ENCODE measurements at places on chromosomes 7 and 10.

DNA sequence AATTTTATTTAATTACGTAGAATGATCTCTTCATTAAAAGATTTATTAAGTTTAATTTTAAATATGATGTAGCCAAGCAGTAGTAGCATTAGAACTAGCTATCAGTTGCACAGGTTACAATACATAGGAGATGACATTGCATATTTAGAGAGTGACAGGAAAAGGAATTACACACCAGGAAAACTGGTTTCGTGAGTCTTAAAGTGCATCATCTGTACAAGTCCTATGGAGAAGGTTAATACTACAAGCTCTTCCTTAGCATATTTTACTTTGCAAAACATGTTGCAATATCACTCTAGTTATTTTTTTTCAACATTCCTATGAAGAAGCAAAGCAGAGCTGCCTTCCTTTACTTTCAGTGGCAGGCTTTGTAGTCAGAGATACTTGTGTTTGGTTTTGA, 20.2 kb upstream of the SEM1 start:
- DNase-seq: no peak

DNA sequence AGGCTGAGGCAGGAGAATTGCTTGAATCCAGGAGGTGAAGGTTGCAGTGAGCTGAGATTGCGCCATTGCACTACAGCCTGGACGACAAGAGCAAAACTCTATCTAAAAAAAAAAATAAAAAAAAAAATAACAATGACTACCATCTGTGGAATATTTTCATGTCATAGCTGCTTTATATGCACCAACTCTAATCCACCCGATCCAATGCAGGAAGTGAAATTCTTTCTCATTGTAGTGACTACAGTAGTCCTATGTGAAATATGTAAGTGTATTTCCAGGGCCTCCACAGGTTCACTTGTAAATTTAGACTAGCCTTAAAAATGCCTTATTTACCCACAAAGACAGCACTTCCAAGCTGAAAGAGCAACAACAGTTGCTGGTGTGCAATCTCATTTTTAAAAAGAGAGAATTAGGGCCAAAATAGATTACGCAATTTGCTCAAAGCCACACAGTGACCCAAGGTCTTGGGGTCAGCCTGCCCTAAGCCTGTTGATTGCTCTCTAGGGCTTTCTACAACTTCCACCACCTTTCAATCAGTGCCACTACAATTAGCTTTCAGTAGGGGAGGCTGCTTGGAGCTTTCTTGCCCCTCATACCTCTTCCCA, 25.8 kb upstream of the EGFR start:
- DNase-seq: no peak

DNA sequence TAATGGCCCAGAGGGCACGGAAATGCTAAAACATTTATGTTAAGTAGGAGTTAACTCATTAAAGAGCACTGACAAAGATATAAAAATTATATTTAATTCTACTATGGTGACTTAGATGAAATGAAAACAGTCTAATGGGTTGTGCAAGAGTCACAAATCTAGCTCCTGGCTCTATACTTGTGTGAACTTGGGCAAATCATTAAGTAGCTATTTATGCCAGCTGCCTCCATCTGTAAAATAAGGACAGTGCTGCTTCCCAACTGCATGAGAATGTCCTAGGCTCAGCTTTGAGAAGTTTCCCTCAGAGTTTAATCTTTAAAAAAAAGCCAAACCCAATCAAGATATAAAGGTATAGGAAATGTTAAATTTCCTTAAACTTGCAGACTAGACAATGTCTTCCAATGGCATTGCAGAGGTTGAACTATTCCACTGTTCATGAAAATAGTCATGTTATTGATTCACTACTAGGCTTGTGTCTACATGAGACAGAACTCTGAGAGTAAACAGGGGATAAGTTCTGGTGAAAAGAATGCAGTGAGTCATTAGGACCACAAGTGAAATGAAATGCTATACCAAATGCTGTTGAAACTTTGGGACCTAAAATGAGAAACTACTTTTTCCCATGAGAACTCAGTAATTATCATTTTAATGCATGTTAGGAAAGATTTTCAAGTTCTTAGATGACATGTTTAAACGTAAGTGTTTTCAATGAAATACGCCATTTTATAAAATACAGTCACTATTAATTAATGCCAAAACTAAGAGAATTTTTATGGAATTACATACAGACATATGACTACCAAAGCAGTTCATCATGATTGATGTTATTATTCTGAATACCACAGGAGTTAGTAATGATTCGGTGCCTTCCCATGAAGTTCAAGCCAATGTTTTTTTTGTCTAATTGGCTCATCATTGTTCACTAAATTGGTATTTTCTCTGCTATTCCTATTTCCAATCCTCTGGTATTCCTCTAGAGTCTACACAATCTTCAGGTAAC, 84.2 kb downstream of the CDK6 start:
- DNase-seq: no peak

GRCh38 chr10:68261132-68261856, 29.4 kb upstream of the ATOH7 start:
- peak; percentile 12 for DNase-seq

GRCh38 chr10:100890673-100891317, 22.0 kb upstream of the SLF2 start:
- no peak for DNase-seq

DNA sequence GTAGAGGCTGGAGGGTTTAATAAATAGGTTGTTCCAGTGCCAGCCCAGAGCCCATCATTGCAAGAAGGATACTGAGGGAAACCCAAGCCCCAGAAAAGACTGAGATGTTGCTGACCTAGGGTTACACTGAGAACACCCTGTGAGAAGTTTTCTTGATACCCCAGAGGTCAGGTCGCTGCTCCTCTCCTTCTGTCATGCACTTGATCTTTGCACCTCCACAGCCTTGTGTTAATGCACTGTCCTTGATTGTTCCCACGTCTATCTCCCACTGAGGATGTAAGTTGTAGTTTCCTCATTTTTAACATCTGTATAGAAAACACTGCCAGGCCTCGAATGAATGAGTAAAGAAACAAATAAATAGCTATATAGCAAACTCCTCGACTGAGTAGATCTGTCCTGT, 195.3 kb upstream of the AHR start:
- DNase-seq: no peak

DNA sequence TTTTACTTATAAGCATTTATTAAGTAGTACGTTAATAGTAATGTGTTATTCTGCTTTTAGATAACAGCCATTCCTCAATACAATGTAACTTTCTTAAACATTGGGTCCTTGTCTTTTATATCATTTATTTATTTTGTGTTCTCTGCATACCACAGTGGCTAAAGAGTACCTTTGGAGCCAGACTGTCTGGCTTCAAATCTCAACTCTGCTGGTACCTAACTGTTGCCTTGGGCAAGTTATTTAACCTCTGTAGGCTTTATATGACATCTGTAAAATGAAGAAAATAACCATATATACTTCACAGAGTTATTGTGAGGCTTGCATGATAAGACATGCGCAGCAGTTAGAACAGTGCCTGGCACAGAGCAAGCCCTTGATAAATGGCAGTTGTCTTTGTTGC, 397.6 kb downstream of the MDFIC start:
- DNase-seq: no peak

DNA sequence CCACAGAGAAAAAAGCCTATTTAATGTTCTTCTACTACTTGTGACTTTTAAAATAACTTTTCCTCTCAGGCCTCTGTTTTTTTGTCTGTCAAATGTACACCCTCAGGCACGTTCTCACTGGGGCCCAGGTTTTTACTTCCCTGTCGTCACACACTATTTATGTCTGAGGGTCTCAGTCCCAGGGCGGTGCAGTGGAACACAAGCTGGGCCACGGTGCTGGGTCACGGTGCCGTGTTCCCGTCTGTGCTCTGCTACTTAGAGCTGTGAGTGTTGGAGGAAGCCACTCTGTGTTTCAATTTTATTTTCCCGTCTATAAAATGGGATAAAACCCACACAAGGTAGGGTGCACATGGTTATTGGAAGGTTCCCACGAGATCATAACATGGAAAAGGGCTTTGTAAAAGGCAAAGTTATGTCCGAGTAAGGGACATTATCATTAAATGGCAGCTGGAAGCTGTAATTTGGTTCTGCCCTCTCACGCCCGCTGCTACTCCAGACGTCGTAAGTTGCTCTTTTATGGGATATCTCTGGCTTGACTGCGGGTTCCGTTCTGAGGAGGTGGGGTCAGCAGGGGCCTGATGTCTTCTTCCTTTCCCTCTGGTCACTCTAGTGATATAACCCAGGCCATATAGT, 25.2 kb downstream of the ZNF775 start:
- DNase-seq: no peak

DNA sequence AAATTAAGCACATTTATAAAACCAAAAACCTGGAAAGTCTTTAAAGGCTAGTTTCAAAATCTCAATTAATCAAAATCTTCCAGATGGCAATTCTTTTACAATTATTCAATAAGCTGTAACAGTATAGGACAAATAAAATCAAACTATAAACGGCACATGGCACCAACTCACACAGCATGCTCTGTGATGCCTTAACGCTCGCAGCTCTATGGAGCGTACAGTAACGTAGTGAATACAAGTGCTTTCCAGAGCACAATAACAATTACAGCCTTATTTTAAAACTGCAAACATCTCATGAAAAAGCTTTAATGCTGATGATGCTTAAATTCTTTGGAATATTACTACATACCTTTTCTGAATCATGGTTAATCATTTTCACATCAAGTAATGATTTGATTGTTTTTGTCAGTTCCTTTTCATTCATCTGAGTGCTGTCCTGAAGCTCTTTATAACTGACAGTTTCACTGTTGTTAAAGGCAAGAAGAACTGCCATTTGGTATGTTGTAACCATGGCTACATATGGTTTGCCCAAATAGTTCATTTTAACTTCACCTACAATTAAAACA, 74.2 kb downstream of the CUL2 start:
- no peak for DNase-seq

- no peak for DNase-seq
Observed at GRCh38 chr7:23759671-23760391, 49.8 kb downstream of the STK31 start.

GRCh38 chr10:56240471-56240870, 120.6 kb downstream of the ZWINT start:
- no peak for DNase-seq

DNA sequence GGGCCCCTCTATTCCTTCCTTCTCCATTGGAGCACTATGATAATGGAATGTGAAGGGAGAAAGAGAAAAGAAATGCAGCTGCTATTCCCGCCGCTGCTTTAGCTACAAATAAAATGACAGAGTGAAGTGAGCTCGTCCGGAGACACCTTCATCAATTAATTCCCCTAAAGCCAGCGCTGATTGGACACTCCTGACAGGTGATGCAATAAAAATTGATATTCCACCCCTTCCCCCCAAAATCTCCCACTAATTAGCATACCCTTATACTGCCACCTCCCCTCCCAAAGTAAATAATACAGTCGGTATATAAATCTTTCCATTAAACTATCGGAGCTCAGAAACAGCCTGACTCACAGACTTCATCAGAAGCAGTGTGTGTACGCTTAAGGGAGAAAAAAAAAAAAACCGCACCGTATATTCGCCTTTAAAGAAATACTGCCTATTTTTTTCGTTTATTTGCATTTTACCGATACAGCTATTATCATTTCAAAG, 7.3 kb downstream of the SKIDA1 start:
- no peak for DNase-seq

GRCh38 chr7:158472596-158472995, 115.0 kb downstream of the PTPRN2 start:
- DNase-seq: no peak

DNA sequence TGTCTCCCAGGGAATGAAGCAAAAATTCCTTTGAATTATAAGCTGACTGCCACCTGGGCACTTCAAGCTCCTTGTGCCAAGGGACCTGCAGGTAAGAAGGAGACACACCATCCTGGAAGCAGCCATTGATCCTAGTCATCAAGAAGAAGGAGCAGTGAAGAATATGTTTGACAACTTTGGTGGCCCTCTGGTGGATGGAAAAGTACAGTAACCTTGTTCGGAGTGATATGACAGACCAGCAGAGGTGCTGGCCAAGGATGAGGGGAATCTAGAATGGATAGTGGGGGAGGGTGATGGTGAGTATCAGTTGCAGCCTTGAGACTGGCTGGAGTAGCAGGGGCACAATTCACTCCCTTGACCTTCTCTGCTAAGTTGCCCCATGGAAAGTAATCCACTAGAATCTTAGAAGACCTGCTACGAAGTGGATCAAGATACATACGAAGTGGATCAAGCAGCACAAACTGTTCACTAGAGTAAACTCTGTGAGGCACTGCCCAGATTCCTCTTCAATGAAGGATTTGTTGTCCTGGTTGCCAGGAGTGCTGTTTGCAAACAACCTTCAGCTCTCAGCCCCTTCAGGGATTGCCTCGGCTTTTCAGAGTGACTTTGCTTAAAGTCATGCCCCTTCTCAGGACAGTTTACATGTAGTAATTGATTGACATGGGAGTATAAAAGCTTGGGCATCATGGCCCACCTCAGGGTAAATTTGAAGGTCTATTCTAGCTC, 44.8 kb upstream of the ORC5 start:
- no peak for DNase-seq

GRCh38 chr10:98445200-98445812, 1.4 kb downstream of the HPS1 start:
- no peak for DNase-seq

- DNase-seq: no peak
Observed at GRCh38 chr7:32042900-32043299, 27.3 kb downstream of the PDE1C start.

- no peak for DNase-seq
Observed at GRCh38 chr10:29273478-29273877, 15.4 kb upstream of the LYZL1 start.

DNA sequence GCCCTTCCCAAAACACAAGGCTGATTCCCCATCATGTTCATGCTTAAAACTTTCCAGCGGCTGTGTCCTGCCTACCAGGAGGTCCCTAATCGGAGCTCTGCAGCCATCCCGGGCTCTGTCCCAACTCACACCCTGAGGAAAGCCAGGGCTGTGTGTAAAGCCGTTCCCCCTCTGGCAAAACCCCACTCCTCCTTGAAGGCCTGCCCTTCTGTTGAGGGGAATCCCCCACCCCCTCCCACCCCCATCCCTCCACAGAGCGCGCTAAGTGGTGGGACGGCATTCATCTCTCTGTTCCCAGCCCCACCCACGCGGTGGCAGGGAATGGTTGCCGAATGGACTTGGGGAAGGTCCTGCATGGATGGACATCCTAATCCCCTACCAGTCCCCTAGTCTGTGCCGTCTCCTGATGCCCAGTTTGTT, 667 bp upstream of the TMEM120A start:
- no peak for DNase-seq

- no peak for DNase-seq
Observed at GRCh38 chr7:132422502-132423111, 153.7 kb downstream of the PLXNA4 start.

DNA sequence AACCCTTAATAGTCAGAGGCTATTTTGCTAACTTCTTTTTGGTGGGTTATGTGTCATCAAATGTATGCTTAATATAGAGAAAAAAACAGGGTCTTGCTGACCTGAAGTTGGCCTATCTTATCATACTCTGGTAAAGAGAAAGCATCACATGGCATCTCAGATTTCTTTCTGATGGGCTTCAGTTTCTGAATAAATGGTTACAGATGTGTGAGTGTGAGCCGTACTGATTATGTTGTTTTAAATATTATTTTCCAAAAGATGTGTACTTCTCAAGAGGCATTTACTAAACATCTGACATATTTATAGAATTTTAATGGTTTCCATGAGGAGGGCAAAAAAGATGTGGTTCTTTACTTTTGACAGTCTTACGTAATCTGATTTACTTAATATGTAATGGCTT, 28.4 kb downstream of the BBS9 start:
- DNase-seq: no peak

Data from caudate nucleus (tissue), 63 donors.